ENCODE measurements at places on chromosomes 4 and X.

GRCh38 chrX:133979641-133980230 lies 5.7 kb downstream of the GPC3 start:
- no peak for DNase-seq

DNA sequence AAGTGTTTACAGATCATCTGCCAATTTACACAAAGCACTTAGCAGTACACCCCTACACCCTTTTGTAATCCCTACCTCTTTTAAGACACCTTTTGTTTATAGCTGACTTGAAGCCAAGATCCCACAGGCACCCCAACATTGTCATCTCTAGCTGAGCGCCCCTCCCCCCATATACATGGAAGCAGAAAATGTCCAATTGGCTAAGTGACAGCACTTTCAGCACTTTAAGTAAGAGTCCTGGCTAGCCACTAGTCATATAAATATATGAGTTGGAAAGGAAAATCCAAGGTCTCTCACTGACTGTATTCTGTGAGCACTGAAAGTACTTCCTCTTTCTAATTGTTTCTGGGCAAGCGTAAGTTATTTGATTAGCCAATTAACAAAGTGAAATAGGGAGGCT lies 108.2 kb downstream of the NSUN7 start:
- DNase-seq, result no peak

DNA sequence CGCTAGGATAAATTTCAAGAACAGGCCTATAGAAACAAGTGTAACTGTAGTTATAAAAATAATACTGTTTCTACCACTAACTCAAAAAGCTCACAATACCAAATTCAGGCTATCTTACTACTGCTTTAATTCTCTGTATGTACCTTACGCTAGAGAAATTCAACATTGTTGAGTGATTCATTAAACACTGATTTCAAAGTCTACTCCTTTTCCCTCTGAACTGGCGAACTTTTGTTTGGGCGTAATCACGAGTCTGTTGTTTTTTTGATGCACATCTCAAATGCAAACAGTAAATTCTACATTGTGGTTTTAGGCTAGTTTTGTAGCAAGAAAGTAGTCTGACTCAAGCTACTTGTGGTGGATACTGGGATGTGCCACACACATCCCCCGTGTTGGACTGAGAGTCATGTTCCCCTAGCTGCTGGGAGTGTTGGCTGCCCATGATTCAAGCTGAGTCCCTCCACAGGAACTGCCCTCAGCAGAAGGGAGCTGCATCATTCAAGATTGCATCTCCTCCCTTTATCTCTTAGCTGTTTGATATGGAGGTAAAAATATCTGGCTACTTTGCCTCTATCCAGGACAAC lies 406.1 kb downstream of the RAPGEF2 start:
- no peak for DNase-seq

GRCh38 chr4:90950385-90950841 lies 823.2 kb downstream of the CCSER1 start:
- no peak for DNase-seq

GRCh38 chr4:138833974-138834373 lies 181.6 kb upstream of the NOCT start:
- no peak for DNase-seq

DNA sequence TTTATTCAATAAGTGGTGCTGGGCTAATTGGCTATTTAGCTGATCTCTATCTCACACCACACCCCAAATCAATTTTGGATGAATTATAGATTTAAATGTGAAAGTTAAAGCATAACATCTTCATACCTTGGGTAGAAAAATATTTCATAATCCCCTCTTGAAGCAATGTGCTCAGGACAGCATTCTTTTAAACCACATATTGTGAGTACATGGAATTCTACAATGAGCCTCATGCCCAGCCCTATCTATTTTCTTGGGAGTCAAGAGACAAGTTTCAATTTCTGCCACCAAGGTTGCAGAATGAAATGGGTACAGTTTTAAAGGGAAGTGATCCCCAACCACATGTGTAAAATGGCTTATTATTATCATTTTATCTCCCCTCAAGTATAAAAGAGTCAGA lies 30.6 kb upstream of the GPRIN3 start:
- DNase-seq, result no peak

- DNase-seq, result no peak
Observed at GRCh38 chr4:3036131-3036952, 38.0 kb downstream of the HTT-AS start.

DNA sequence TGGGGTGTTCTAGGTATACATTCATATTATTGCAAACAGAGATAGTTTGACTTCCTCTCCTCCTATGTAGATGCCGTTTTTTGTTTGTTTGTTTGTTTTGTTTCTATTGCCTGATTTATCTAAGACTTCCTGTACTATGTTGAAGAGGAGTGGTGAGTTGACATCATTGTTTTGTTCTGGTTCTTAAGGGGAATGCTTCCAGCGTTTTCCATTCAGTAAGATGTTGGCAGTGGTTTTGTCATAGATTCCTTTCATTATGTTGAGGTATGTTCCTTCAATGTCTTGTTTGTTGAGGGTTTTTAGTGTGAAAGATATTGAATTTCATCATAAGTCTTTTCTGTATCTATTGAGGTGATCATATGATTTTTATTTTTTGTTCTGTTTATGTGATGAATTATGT lies 401.6 kb upstream of the EPHA5 start:
- no peak for DNase-seq

DNA sequence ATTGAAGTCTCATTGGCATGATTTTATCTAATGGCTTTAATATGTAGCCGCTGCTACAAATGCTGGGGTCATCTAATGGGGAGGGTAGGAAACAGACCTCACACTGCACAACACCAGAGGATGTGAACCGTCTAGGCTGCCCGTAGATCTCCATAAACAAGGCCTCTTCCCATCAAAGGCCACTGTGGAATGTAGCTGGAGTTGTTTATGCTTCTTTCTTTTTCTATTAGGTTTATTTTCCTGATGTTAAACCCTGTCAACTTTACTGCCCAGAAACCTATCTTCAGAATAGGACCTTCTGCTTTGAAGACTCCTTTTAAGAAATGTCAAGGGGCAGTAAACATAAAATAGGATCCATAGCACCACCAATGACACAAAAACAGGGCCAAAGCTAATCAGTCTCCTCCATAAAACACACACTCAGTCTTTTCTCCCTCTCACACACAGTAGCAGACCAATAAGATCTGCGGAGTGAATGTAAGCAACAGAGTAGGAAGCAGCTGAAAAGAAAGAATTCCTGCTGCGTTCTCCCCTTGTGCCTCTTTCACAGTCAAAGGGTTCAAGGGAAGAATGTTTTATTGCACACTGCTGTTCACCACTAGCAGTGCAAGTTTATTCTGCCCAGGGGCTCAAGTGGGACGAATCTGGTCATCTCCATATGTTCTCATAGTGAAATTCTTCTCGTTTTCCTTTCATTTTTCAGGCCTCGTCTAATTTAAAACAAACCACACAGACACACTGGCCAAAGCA lies 72.2 kb downstream of the MAML3 start:
- no peak for DNase-seq

DNA sequence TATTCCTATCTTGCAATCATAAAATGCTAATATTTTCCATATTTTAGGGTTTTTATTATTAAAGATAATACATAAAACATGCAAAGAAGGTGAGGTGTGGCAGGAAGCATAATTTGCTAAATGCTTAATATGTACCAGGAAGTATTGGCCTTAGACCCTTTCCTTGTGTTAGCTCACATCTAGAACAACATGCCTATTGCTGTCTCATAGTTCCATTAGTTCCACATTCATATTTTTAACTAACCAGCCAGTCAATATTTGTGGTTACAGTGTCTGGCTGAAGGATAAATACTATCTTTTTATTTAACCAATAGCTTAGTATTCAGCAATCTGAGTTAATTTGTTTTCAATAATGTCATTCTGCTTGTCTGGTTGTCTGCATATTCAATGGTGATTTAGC lies 432.6 kb downstream of the INPP4B start:
- DNase-seq, result no peak

- DNase-seq, result no peak
Observed at GRCh38 chr4:138114434-138114833, 127.7 kb downstream of the SLC7A11 start.

DNA sequence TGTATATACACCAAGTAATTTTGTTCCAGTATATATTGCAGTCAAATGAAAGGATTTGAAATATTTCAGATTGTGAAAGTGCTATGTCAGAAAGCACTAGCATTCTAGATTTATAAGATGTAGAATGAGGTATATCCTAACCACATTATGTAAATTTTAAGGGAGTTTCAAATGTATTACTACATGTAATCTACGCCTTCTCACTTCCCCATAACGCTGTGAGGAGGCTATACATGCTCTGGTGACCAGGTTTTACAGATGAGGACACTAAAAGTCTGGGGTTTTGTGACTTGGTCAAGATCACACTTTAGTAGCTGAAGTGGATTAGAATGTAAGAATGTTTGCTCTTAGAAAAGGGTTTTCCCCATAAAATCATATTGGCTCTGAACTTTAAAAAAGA lies 8.1 kb downstream of the ENPEP start:
- no peak for DNase-seq

DNA sequence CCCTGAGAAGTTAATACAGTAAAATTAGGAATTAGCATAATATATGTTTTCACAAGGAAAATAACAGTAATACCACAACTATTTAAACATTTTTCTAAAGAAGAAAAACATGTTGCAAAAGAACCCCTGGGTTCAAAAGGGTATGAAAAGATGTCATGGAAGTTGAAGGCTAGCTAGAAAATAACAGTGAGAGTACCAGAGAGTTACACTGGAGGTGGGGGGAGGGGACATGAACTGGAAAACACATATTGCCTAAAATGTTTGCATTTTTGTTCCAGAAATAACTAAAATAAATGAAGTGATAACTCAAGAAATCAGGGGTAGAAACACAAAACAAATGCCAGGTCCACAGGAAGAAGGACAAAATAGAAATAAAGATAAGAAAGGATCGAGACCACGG lies 336.6 kb upstream of the MAD2L1 start:
- no peak for DNase-seq

- DNase-seq, result no peak
Observed at GRCh38 chr4:131441004-131441688, 1707.9 kb upstream of the PCDH10 start.

GRCh38 chr4:72312032-72312650 lies 256.9 kb downstream of the ADAMTS3 start:
- DNase-seq, result peak; percentile 91

GRCh38 chr4:166021617-166022016 lies 148.6 kb downstream of the TLL1 start:
- DNase-seq, result no peak
